Dermis microvascular lymphatic vessel endothelial cell (primary cell): ENCODE measurements at places on chromosomes 12 and 14. TPM values are rescaled to one million over a fixed set of nuclear protein-coding genes. Genes with fewer than 3 reads are reported as not detected.
A peak's percentile ranks its signal among the peaks of the same experiment; 100 is the strongest.

The PIWIL1 gene
- under 0.01 TPM in 1 of 2 replicates, not detected in the other for total RNA-seq

The GZMB gene
- not detected in 2 replicates for total RNA-seq

The PMCH gene
- total RNA-seq: not detected in 2 replicates

The FLVCR2 gene
- total RNA-seq: 1.6 and 1.8 TPM in 2 replicates

The CTSG gene
- total RNA-seq: not detected in 2 replicates

The SERPINA3 gene
- under 0.01 TPM in 1 of 2 replicates, not detected in the other for total RNA-seq

The IL22 gene
- total RNA-seq: not detected in 2 replicates

The HRK gene
- total RNA-seq: not detected in 2 replicates

The MED6 gene
- total RNA-seq: 17.7 and 23.6 TPM in 2 replicates

DNA sequence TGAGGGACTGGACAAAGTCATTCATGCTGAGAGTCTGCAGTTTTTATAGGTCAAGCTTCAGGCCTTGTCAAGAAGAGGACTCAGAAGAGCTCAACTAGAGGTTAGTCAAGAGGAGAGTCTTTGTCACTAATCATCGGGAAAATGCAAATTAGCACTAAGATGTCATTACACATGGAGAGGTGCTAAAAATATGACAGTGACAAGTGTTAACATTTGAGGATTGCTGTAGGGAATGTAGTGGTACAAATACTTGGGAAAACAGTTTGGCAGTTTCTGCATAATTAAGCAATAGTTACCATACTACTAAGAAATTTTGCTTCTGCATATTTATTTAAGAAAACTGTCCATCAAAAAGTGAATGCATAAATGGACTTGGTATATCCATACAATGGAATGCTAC lies 60.9 kb upstream of the CSRP2 start:
- no peak for DNase-seq

DNA sequence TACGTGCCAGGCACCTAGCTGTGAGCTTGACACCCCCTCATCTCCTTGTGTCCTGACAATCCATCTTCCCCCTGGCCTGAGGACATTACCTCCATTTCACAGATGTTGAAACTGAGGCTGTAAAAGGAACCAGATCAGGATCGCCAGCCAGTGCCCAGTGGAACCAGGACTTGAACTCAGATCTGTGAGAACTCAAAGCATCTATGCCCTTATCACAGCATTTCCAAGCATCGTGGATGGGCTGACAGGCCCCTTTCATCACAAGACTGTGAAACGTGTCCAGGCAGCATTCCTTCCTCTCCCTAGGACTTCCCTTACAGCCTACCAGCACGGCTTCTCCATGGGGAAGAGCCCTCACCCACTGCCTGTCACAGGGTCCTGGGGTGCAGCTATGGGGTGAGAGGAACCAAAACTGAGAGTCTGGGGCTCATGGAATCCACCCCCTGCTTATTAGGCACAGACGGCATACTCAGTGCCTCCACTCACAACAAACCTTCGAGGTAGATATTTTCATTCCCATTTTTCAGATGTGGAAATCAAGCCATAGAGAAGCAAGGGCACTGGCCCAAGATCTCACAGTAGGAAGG lies 26.9 kb downstream of the CMKLR1 start:
- DNase-seq: no peak

- no peak for DNase-seq
Measured at GRCh38 chr12:20440408-20440807, 72.1 kb downstream of the PDE3A start.

GRCh38 chr12:61536525-61536924 lies 723.7 kb upstream of the USP15 start:
- no peak for DNase-seq

DNA sequence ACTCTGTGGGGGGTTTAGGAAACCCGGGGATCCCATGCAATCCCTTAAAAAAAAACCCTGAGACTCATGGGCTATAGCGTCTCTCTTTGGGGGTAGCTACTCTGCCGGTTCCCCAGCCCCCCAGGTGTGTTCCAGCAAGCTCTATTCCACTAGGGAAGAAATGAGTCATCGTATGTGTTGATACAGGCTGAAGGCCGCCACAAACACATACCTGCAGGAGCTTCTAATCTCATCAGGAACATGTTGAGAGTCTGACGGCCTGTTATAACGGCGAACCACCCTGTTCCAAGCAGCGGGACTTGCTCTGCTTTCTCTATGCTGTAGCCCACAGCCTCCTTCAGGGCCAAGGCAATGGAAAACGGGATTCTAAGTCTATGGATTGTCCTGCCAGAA lies 977 bp upstream of the KRT5 start:
- no peak for DNase-seq

GRCh38 chr14:75558440-75558839 lies 20.0 kb upstream of the FLVCR2 start:
- DNase-seq: no peak

DNA sequence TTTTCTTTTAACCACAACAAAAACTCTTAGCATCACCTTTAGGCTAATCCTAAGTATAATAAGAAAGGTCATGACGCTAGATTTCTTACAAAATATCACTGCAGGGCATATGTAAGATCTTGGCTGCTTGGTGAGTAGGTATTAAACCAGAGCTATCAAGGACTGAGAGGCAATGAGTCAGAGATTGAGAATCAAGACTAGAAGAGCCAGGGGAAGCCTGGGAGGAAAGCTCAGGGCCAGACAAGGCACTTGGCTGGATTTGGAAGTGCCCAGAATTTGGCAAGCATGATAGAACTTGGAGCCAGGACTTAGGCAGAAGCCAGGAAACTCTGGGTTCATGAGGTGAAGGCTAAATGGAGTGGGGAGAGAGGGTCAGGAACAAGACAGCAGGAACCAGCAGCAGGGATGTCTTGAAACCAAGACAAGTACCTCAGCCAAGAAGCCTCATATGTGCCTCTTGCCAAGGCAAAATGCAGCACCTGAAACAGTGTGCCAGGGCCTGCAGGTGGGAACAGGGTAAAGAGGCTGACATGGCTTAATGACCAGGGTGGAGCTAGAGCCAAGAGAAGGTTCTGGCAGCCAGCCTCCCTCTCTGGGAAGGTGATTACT lies 49.9 kb downstream of the PTHLH start:
- DNase-seq: peak; percentile 13

GRCh38 chr12:14313379-14314138 lies 51.9 kb upstream of the ATF7IP start:
- DNase-seq: no peak

DNA sequence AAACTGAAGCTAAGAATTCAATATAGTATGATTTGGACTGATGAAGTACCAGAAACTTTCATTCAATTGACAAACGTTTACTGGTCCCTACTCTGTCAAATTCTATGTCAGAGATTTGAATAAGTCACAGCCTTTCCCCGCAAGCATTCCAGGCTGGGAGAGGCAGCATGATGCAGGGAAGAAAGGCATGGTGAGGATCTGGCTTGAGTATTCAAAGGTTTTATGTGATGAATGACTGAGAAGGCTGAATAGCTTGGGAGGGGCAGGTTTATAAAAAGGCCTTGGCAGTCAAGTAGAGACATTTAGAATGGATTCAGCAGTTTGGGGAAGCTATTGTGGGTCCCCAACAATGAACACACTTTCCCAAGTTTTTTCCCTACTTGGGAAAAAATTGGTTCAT lies 431.8 kb downstream of the DPF3 start:
- no peak for DNase-seq

GRCh38 chr12:57369202-57369601 lies 61.6 kb downstream of the R3HDM2 start:
- DNase-seq: no peak

GRCh38 chr14:47195582-47195981 lies 479.8 kb downstream of the MDGA2 start:
- no peak for DNase-seq

DNA sequence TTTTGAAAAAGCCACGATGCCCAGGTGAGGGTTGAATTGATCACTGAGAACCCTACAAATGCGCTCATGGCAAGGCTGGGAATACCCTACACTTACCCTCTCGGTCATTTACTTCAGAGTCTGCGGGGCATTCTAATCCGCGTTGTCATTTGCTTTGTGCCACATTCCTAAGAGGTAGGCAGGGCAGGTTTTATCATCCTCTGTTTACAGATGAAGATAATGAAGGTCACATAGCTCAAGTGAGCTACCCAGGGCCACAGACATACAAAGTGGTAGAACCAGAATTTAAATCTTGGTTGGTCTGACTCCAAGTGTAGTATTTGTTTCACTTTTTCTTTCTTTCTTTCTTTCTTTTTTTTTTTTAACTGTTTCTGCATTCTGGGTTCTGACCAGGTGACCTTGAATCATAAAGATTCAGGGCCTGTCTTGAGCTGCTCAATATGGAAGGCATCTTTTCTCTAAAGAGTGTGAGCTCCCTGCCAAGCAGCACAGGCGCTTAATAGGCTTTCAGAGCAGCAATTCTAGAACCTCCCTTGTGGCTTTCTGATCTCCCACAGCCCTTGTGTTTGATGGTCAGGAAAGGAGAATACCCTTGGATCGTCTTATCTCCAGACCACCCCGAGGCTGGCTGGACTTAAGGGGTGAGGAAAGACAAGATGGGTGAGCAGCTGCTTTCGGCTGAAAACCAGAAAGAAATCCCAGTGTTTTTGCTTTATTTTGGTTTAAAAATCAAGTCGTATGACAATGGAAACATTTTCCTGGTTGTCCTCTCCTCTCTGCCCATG lies 662 bp upstream of the BATF start:
- DNase-seq: no peak

- no peak for DNase-seq
Measured at GRCh38 chr14:32761381-32761968, 177.2 kb upstream of the NPAS3 start.

DNA sequence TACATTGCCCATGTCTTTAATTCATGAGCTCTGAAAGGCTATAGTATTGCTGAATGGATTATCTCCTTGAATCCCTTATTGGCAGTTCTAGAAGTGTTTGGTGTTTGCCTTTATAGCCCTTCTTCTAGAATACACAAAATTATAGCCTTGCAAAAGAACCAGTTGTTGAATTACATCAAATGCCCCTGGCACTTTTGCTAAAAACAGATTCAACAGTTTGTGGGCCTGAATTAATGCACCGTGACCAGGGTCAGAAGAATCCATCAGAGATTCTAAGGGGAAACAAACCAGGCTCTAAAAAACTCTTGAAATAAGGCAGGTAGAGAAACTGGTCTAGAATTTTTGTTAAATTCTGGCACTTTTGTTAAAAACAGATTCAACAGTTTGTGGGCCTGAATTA lies 197.8 kb downstream of the SOX5 start:
- no peak for DNase-seq

GRCh38 chr12:15555446-15555845 lies 233.1 kb downstream of the PTPRO start:
- no peak for DNase-seq

DNA sequence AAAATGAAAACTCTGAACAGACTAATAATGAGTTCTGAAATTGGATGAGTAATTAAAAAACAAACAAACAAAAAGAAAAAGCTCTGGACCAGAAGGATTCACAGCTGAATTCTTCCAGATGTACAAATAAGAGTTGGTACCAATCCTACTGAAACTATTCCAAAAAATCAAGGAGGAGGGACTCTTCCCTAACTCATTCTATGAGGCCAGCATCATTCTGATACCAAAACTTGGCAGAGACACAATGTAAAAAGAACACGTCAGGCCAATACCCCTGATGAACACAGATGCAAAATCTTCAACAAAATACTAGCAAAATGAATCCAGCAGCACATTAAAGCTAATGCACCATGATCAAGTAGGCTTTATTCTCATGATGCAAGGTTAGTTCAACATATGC lies 183.9 kb upstream of the CNOT2 start:
- DNase-seq: no peak

DNA sequence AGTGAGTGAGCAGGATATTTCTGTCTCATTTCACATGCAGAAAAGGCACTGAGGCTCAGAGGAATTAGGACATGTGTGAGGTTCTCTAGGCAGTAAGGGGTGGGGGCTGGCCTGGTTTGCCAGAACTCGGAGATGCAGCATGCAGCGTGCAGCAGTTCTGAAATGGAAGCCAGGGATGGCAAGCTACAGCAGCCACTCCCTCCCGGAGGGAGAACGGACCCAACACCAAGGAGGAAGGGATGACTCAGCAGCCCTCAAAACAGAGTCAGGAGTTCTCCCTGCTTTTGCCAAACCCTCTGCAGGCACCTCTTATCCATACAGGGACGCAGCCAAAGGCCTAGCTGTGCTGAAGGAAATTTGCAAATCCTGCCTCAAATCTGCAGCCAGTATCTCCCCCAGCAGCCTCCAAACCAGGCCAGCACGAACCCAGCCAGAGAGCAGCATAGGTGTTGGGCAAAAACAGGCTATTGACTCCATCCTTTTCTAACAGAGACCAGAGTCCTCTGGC lies 10.3 kb upstream of the SERPINA3 start:
- DNase-seq: peak; percentile 60

GRCh38 chr14:45136399-45136798 lies 669 bp downstream of the FANCM start:
- DNase-seq: no peak

GRCh38 chr12:12685305-12685704 lies 10.7 kb downstream of the GPR19 start:
- no peak for DNase-seq

GRCh38 chr12:81086342-81086741 lies 8.5 kb downstream of the ACSS3 start:
- no peak for DNase-seq

- no peak for DNase-seq
Measured at GRCh38 chr14:93239869-93240677, 33.0 kb downstream of the UBR7 start.

GRCh38 chr12:30166006-30166795 lies 382.5 kb upstream of the TMTC1 start:
- DNase-seq: no peak

DNA sequence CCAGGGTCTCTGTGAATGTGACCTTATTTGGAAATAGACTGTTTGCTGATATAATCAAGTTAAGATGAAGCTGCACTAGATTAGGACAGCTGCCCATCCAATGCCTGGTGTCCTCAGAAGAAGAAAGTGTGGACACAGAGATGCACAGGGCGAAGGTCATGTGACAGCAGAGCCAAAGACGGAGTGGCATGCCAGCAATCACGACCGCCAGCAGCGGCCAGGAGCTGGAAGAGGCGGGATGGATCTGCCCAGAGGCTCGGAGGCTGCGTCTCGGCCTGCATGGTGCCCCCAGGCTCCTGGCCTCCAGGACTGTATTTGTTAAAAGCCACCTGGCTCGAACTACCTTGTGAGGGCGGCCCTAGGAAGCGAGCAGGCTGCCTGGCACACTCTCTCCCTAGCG lies 76.5 kb downstream of the RFLNA start:
- DNase-seq: no peak

DNA sequence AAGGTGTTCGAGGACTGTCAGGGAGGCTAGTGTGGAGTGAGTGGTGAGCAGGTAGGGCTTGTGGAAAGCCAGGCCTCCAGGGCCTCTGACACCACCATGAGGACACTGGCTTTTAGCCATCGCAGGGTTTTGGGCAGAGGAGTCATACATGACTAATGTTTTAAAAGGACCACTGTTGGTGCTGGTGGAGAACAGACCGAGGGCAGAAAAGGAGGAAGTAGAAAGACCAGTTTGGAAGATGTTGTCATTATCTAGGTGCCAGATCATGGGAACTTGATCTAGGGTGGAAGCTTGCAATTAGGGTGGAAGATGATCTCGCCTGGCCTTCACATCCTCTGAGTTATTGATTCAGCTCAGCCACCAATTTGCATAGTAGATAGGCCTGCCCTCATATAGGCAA lies 144.2 kb downstream of the C12orf75 start:
- DNase-seq: no peak

GRCh38 chr14:48628870-48629269 lies 953.5 kb upstream of the MDGA2 start:
- no peak for DNase-seq
